Activated T-cell treated with anti-CD3 and anti-CD28 coated beads for 1 hour (primary cell): ENCODE measurements at places on chromosomes 5 and 9.
A peak's percentile ranks its signal among the peaks of the same experiment; 100 is the strongest.

GRCh38 chr5:1179383-1179715, 22.0 kb upstream of the SLC6A19 start:
- no peak for DNase-seq

DNA sequence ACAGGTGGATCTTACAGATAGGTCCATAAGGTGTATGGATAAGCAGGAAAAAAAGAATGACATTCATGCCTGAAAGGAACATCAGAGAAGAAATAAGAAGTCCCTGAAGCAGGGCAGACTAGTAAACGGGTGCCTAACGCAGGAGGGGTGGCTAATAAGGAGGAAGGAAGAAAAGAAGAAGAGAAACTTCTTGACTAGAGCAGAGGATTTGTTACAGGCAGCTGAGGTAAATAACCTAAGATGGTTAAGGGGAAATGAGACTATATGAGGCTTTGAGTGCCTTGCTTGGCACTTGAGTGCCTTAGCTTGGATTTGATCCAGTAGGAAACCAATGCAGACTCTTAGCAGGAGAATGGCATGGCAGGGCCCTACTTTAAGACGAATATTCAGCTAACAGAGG, 313.5 kb upstream of the PDE4D start:
- no peak for DNase-seq

DNA sequence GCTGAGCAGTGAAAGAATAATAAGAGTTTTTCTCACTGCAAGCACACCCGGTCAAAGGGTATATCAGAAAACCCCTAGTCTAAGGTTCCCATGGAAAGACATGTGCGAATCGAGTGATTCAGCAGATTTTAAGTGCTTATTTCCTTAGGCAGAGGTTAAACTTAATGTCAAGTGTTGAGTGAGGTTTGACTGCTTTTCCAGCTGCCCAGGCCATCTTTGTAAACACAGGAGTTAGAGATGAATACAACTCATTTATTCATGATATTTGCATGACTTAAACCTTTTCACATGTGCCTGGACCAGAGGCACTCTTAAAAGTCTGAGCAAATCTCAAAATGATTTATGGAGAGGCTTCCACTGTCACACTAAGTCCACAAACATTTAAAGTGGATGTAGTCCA, 137.8 kb upstream of the RGMB start:
- no peak for DNase-seq

- no peak for DNase-seq
Measured at GRCh38 chr5:177087398-177088005, 787 bp downstream of the FGFR4 start.

- DNase-seq, result no peak
Measured at GRCh38 chr5:109105631-109106267, 304.0 kb downstream of the PJA2 start.

DNA sequence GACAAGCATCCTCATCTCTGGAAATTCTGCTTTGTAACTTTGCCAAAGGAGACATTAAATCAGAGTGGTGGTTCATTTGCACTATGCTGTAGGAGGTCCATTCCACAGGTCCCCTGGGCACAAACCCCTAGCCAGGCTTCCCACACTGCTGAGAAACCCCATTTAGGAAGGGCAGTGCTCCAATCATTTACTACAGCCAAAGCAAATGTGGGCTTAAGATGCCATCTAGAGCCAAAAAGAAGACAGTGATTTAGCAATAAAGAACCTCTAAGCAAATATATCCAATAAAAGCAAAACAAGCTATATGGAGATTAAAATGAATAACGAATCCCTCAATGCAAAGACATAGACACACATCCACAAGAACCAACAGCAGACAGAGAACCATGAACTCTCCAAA, 129.0 kb upstream of the ALDH1B1 start:
- no peak for DNase-seq

DNA sequence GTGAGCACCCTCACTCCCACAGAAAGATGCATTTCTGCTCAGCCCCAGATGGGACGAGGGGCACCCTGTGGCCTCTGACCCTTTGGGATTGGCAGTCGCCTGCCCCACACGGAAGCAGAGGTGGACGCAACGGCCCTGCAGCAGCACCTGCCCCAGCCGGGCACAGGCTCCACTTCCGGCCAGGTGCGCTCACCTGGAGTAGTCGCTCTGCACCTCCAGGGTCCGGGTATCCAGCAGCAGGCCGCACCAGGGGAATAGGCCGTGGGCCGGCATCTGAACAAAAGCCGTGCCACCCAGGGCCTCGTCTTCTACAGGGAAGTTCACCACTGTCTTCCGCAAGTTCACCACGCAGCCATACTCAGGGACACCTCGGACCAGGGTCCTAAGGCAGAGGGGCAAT, 30.7 kb downstream of the TERT start:
- DNase-seq, result no peak

GRCh38 chr5:142955628-142956027, 185.5 kb downstream of the ARHGAP26 start:
- DNase-seq, result no peak

DNA sequence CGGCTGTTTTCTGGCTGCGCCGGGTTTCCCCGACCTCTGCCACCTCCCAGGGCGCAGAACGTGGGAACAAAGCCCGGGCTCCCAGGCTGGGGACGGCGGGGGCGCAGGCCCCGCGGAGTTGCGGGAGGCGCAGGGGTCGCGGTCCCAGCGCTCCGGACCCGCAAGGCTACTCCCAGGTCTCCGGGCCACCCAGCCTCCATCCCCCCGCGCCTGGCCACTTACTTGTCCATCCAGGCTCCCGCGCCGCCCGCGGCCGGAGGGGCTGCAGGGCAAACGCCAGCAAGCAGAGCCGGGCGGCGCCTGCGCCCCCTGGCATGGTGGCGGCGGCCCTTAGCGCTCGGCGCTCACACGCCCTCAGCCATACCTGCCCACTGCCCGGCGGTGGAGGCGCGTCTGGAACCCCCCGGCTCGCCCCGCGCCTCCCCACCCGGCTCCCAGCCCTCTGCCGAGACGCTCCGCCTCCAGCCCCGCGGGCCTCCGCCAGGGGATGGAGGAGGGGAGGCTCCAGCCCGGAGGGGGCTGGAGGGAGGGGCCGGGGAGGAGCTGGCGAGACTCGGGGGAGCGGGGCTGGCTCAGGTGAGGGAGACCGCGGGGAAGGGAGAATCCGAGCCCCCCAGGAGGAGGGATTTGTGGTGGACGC, at the start of gene ADAM19:
TSS of gene ADAM19 (minus strand) at position 395 of the 640 bp plus-strand sequence. CDS start at position 316, 79 bp downstream.
- peak; percentile 37 for DNase-seq
